Effector memory CD4-positive, alpha-beta T cell (primary cell): ENCODE measurements at places on chromosomes 7 and 10.

- H3K27ac ChIP-seq: no peak overlapping the region
- DNase-seq: no peak
- no peaks in the 10 kb centered on the region for H3K27me3 ChIP-seq
- no peaks in the 10 kb centered on the region for H3K36me3 ChIP-seq
- no peak overlapping the region for H3K4me3 ChIP-seq
Observed at GRCh38 chr10:33215154-33215553, 119.3 kb downstream of the NRP1 start.

- peak; percentile 53 for DNase-seq
- peaks cover 7% of the 10 kb centered on the region for H3K27me3 ChIP-seq
- H3K4me1 ChIP-seq: peaks cover 9% of the 10 kb centered on the region
- no peaks in the 10 kb centered on the region for H3K36me3 ChIP-seq
Observed at GRCh38 chr10:21526188-21526859, 842 bp upstream of the SKIDA1 start.

DNA sequence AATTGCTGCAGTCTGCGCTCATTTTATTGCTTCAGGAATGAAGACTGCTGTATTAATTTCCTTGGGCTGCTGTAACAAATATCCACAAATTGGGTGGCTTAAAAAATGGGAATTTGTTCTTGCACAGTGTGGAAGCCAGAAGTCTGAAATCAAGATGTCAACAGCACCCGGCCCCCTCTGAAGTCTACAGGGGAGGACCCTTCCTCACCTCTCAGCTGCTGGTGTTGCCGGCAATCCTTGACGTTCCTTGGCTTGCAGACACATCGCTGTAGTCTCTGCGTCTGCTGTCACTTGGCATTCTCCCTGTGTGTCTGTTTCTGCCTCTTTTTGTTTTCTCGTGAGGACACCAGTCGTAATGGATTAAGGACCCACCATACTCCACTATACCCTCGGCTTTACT lies 166.2 kb downstream of the PTPN20 start:
- no peaks in the 10 kb centered on the region for H3K4me1 ChIP-seq
- H3K4me3 ChIP-seq: no peak overlapping the region
- no peak overlapping the region for H3K27ac ChIP-seq

DNA sequence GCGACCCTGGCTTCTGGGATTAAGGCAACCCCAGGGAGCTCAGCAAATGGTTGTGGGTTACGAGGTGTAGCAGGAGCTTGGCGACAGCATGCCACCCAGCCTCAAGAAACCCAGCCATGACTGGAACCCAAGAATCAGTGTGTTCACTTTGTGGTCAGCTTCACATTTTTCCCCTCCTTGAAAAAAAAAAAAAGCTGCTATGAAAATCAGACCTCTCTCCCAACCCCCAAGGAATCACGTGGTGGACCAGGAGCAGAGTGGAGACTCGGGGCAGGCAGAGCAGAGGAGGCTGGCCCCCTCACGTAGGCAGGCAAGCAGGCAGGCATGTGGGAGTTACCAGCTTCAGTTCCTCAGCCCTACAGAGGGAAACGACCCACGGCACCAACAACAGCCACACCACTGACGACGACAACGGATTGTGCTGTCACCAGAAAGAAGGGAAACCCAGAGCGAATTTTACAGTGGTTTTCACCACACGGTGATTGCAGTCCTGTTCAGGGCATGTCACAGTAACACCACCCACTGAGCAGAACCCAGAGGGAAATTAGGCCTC lies 203.4 kb downstream of the SLC25A13 start:
- H3K27ac ChIP-seq: no peak overlapping the region

DNA sequence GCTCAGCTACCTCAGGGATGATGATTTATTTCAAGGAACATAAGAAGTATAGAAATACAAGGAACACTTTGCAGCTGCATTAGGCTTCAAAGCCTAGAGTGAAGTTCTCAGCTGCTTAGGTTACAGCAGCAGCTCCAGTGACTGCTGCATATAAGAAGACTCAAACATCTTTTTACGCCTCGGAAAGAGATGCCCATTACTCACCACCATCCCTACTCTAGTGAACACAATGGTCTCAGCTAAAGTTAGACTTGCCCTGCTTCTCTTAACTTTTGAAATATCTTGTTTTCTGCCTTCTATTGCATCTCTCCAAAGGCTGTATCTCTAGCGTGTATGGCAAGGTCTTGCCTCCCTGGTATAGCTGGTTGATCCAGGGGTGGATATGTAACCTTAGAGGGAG lies 356.0 kb downstream of the PHF14 start:
- no peak for DNase-seq
- no peak overlapping the region for H3K27ac ChIP-seq
- no peaks in the 10 kb centered on the region for H3K4me1 ChIP-seq
- no peaks in the 10 kb centered on the region for H3K36me3 ChIP-seq
- no peaks in the 10 kb centered on the region for H3K27me3 ChIP-seq
- no peak overlapping the region for H3K4me3 ChIP-seq

DNA sequence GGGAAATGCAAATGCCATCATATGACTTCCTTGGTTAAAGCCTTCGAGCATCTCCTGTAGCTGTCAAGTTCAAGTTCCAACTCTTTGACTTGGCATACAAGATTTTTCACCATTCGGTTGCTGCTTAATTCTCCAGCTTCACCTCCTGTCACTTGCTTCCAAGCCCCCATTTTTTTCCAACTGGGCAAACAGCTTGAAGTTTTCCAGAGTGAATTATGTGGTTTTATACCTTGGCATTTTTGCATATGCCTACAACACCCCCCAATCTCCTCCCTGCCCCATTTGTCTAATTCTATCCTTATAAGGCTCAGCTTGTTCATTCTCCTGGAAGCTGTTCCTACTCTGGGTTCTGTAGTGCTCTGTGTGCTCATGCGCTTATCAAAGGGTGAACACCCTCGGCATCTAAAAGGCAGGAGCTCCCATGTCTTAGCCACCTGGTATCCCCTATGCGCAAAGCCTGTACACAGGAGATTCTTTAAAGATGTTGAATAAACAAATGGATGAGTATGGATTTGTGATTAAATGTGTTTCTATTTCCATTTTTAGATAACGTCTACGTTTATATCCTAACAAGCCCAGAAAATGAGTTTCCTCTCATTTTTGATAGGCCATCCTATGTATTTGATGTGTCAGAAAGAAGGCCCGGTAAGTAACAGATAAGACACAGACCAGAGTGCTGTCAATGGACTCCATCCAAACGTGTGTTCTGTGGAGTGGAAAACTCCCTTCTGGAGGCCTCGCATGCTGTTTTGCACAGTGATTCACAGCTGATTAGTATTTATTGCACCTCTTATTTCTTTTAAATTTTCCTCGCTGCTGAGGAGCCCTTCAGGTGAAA lies 52.5 kb downstream of the CDHR3 start:
- peaks cover 2% of the 10 kb centered on the region for H3K4me1 ChIP-seq
- H3K36me3 ChIP-seq: no peaks in the 10 kb centered on the region
- no peak overlapping the region for H3K27ac ChIP-seq
- DNase-seq: no peak

DNA sequence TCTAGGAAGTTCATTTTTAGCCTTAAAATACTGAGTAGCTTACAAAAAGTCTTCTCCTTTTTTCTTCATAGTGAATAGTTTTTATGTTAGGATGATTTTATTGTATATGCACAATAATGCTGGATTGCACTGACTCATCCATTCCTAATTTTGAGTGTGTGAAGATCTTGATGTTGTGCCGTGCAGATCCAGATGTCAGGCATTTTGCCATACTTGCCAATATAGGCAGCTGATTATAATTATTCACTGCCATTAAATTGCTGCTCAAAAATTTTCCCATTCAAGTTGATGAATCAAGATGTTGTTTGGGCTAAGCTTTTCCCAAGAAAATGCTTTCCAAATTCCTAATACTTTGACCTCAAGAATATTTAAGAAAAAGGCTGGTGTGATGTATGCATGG lies 218.3 kb downstream of the AHR start:
- H3K27ac ChIP-seq: no peak overlapping the region
- H3K27me3 ChIP-seq: no peaks in the 10 kb centered on the region
- no peaks in the 10 kb centered on the region for H3K4me1 ChIP-seq
- no peaks in the 10 kb centered on the region for H3K36me3 ChIP-seq

GRCh38 chr7:147756300-147756699 lies 834.3 kb upstream of the C7orf33 start:
- no peaks in the 10 kb centered on the region for H3K36me3 ChIP-seq
- DNase-seq: no peak
- no peak overlapping the region for H3K27ac ChIP-seq
- H3K4me3 ChIP-seq: no peak overlapping the region

DNA sequence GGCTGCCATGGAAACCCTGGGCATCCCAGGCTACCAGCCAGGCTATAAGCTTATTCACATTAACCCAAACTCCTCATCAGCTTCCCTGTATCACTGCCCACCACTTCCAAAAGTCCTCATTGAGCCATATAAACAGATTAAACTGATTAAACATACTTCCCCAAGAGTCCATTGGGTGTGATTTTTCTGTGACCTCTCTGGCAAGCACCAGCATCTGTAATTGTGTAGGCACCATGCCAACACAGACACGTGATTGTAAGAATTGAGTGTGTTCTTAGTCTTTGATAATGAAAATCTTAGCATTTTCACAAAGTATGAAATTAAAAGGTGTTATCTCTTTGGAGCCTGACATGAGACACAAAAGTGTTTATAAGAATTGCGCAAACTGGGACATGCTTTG lies 679.3 kb downstream of the TYW1 start:
- no peak overlapping the region for H3K27ac ChIP-seq
- no peaks in the 10 kb centered on the region for H3K27me3 ChIP-seq
- no peak overlapping the region for H3K4me3 ChIP-seq
- DNase-seq: no peak

DNA sequence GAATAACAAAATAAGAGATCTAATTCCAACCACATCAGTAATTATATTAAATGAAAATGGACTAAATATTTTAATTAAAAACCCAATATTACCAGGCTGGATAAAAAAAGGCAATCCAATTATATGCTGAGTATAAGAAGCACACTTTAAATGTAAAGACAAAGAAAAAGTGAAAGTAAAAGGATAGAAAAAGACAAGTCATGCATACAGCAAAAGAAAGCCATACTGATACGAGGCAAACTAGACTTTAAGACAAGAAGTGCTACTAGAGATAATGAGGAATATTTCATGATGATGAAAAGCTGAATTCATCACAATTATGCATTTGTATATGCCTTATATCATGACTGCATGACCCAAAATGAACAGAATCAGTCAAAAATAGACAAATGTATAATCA lies 628.6 kb downstream of the PHTF2 start:
- H3K36me3 ChIP-seq: no peaks in the 10 kb centered on the region
- no peak overlapping the region for H3K4me3 ChIP-seq
- no peaks in the 10 kb centered on the region for H3K27me3 ChIP-seq
- no peak for DNase-seq
- no peak overlapping the region for H3K27ac ChIP-seq
- H3K4me1 ChIP-seq: no peaks in the 10 kb centered on the region

- H3K4me1 ChIP-seq: no peaks in the 10 kb centered on the region
- no peak overlapping the region for H3K4me3 ChIP-seq
- no peak for DNase-seq
Observed at GRCh38 chr10:103822107-103822716, 33.2 kb downstream of the SH3PXD2A start.

DNA sequence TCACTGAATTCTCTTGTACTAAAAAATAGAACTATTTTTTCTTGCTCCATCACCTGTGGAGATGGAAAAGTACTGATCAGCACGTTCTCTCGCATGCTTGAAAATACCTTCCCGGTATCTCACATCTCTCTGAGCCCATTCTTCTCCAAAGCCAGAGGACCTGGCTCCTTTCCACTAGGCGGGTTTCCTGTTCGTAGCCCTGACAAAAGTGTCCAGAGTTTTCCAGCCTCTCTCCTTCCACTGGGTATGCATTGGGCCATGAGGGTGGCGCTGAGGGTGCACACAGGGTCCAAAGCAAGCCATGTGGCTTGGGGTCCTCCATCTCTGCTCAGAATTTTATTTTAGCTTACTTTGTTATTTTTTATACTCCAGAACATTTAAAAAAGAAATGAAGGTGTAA lies 16.3 kb upstream of the SRGN start:
- no peak for DNase-seq
- H3K4me1 ChIP-seq: no peaks in the 10 kb centered on the region
- H3K4me3 ChIP-seq: no peak overlapping the region
- H3K27me3 ChIP-seq: no peaks in the 10 kb centered on the region

DNA sequence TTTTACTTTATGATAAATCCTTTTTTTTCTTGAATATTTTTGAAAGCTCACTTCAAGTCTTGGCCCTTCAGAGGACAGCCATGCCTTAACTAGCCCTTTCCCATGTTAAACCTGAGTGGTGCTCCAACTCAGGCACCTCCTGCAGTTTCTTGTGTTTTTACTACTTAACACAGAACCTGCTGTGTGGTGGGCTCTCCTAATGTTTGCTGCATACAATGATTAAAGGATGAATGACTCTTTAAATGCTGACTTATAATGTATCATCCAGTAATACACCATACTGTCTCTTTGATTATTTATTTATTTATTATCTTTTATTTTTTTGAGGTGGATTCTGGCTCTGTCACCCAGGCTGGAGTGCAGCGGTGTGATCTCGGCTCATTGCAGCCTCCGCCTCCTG lies 179.4 kb downstream of the SEMA3E start:
- no peak overlapping the region for H3K27ac ChIP-seq
- DNase-seq: no peak
- H3K27me3 ChIP-seq: no peaks in the 10 kb centered on the region
